ENCODE measurements at places on chromosomes 12 and 14.

DNA sequence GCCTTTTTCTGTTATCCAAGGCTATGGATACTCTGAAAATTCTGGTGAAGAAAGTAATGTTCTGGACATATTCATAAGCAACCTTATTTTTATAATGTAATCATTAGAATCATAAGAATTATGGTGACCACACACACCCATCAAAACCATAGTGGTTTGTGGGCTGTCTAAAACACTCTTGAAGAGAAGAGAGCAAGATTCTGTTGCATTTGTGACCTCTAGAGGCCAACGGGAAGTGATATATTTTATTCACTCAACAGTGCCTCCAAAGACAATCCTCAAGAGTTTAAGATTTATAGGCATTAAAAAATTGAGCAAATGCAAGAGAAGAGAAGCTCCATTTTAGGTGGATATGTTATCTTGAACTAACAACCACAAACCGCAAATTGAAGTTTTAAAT is 68.5 kb upstream of the LGR5 start:
- no peak for DNase-seq

GRCh38 chr12:89817501-89818226 is 109.0 kb upstream of the ATP2B1 start:
- DNase-seq: no peak

DNA sequence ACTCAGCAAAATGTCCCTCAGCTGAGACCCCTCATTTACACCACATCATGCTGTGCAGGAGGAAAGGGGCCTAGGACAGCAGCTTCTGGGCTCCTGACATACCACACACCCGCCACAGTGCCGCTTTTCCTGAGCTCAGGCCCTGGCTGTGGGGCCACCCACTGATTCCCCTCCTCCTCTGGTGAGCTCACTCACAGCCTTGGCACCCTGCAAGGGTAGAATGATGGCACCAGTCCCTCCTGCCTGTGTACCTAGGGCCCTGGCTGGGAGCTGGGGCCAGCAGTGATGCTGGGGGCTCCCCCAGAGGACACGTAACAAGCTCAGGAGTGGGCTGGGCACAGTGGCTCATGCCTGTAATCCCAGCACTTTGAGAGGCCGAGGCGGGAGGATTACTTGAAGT is 44.4 kb downstream of the PLEKHD1 start:
- DNase-seq: no peak

- DNase-seq: no peak
These were observed 159.5 kb upstream of the NRXN3 start for GRCh38 chr14:78010688-78011087.

- no peak for DNase-seq
These were observed 42.1 kb upstream of the CTDSP2 start for GRCh38 chr12:57888409-57889157.

- DNase-seq: no peak
These were observed 59.1 kb upstream of the TMEM263 start for GRCh38 chr12:106896603-106897002.

DNA sequence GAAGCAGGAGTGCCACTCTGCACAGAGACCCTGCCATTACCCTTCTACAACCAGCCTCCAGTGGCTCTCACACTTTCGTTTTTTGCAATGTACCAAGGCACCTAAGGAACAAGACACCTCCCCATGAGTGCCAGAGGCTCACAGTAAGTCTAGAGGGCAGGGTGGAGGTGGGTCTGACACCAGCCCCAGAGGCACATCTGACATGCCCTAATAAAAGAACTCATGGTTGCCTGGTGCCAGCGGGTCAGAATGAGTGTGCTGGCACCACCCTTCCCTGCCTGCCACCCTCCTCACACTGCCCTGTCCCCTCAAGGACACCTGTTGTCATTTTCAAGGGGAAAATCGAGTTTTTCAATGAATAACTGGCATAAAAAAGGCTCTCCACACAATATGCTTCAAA is 161.2 kb downstream of the FOXN3 start:
- DNase-seq: no peak

GRCh38 chr14:67618617-67619063 is 1.1 kb upstream of the ARG2 start:
- DNase-seq: no peak

- no peak for DNase-seq
These were observed 77.6 kb upstream of the PARP11 start for GRCh38 chr12:3950714-3951320.

DNA sequence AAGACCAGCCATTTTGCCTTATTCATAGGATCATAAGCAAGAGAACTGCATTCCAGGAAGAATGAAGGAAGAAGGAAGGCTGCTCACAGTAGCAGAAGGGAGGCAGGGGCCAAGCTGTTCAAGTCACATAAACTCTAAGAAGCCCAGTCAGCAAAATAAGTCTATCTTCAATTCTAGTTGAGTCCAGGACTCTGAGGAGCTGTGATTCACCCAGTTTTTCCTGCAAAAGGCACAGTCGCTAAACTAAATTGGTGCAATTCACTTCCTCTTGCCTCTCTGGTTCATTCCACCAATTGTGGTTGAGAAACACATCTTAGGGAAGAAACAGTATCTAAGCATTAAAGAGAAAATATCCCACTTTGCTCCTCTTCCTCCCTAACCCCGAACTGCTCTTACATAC is 9.8 kb downstream of the ZNF641 start:
- no peak for DNase-seq

- no peak for DNase-seq
These were observed 142.6 kb upstream of the NCOR2 start for GRCh38 chr12:124709722-124710687.

DNA sequence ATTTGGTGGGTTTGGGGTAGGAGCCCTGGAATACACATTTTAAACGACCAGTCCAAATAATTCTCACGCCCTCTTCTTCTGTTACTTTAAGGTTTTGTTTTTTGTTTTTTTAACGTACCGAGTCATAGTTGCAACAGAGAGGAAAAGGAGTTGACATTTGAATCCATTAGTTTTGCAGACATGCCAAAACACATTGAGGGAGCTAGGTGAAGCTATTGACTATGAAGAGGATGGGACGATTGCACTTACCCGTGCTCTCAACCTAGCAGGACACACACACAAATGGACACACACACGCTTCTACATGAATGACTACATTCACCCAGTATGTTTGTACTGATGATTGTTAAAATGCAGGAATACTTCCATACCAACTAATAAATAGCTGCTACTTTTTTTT is 54.3 kb upstream of the CIT start:
- DNase-seq: no peak

- no peak for DNase-seq
These were observed 163.7 kb downstream of the BMP4 start for GRCh38 chr14:53792909-53793308.

GRCh38 chr14:66076176-66076575 is 410.0 kb upstream of the CCDC196 start:
- no peak for DNase-seq

GRCh38 chr14:55803873-55804553 is 224.0 kb downstream of the KTN1 start:
- DNase-seq: no peak

- DNase-seq: no peak
These were observed 14.9 kb downstream of the ASPG start for GRCh38 chr14:104100171-104101085.

- DNase-seq: no peak
These were observed 16.1 kb upstream of the SMOC1 start for GRCh38 chr14:69863083-69863482.

GRCh38 chr12:91854725-91855124 is 290.9 kb downstream of the BTG1 start:
- no peak for DNase-seq

DNA sequence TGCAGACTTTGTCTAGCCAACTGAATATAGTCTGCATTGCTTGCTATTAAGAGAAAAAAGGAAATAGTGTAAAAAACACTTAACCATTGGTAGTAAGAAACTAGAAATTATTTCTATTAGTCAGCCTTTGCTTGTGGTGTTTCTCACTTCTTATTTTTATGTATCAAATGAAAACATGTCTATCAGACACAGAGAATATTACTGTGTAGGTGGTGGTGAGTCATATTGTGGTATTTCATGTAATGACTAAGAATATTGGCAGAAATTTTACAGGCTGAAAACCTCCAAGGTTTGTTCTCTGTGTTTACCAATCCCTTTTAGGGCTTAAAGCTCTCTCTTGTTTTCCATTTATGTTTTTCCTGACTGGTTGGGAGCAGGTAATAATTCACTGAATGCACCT is 87.2 kb downstream of the DAAM1 start:
- DNase-seq: no peak

- no peak for DNase-seq
These were observed 424.2 kb downstream of the RERGL start for GRCh38 chr12:17665839-17666238.
